ENCODE measurements at places on chromosomes 4 and X. TPM values are rescaled to one million over a fixed set of nuclear protein-coding genes. Genes with fewer than 3 reads are reported as not detected.

DNA sequence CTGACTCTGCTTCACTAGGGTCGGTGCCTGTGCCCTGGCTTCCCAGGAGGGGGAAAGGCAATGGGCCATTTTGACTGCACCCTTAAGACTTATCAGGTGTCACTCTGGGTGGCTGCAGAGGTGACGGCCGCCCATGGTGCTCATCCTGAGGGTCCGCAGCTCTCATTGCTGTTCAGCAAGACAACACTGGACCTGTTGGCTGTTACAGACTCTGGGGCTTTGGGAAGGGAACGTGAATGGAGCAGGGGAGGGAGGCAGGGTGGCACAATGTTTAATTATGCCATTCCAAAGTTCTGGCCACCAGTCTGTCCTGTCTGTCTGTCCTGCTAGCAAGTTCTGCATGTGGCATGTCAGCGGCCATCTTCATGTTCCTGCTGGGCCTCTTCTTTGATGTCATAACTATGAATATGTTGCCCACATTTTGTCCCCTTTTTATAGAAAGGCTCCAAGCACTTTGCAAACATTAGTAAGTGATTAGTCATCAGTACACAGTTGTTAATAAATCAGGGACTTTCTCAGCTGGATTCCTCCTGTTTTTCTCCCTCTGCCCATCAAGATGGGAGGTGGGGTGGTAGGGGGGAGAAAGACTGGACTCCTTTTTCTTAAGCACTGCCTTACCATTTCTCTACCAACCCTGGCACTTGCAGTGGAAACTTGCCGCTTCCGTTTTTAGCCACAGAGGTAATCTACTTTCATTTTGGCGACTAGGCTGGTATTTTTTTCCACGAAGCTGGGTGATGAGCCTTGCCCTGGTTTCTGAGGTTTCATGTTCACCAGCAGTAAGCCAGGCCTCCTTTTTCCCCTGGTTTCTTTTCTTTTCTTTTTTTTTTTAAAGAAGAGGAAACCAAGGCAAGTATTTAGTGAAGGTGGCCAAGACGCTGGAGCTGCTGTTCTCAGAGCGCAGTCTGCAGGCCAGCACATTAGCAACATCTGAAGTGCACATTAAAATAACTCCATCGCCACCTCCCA, 88.6 kb upstream of the TRIM2 start:
- peak; percentile 88 for DNase-seq
- no peaks in the 10 kb centered on the region for H3K36me3 ChIP-seq
- peaks cover 62% of the 10 kb centered on the region for H3K4me1 ChIP-seq
- no peaks in the 10 kb centered on the region for H3K27me3 ChIP-seq
- H3K4me3 ChIP-seq: no peak overlapping the region

- no peak for DNase-seq
- H3K27ac ChIP-seq: no peak overlapping the region
- H3K4me1 ChIP-seq: peaks cover 64% of the 10 kb centered on the region
Measured at GRCh38 chrX:24167719-24168472, 18.4 kb downstream of the ZFX start.

Gene PARM1
- total RNA-seq: not detected

- H3K27ac ChIP-seq: no peak overlapping the region
- no peaks in the 10 kb centered on the region for H3K36me3 ChIP-seq
- no peaks in the 10 kb centered on the region for H3K27me3 ChIP-seq
Measured at GRCh38 chr4:112673076-112673475, 36.1 kb downstream of the LARP7 start.

Gene ALAS2
- total RNA-seq: not detected

DNA sequence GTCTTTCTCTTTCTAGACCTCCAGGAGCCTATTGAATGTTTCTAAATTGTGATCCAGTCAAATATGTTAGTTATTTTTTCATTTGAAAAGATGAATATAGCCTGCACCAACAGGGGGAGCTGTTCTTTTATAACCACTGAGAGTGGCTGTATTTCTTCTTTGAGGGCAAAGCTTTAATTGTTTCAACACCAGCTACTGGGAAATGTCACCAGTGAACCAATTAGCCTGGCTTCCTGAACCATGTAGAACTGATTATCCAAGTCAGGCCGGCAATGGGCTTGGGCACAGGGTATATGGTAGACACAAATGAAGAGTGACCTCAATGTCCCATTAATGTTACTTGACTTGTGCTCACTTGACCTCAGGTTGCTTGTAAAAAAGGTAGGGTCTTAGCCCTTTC, 4.8 kb upstream of the DAPP1 start:
- no peak overlapping the region for H3K27ac ChIP-seq
- no peaks in the 10 kb centered on the region for H3K36me3 ChIP-seq
- no peaks in the 10 kb centered on the region for H3K27me3 ChIP-seq
- DNase-seq: no peak
